ENCODE measurements at places on chromosomes 4 and X. TPM values are rescaled to one million over a fixed set of nuclear protein-coding genes. Genes with fewer than 3 reads are reported as not detected.

The MBTPS2 gene
- polyA plus RNA-seq = 3.5 TPM

The AFF2 gene
- not detected for polyA plus RNA-seq

The ADAMTS3 gene
- polyA plus RNA-seq = not detected

The SRPX2 gene
- not detected for polyA plus RNA-seq

The UGT2B7 gene
- polyA plus RNA-seq = not detected

The RIBC1 gene
- polyA plus RNA-seq = 0.78 TPM

The HEPH gene
- polyA plus RNA-seq = not detected

The GYPE gene
- polyA plus RNA-seq = 5.6 TPM

The PPA2 gene
- 102 TPM for polyA plus RNA-seq

The ZCCHC13 gene
- polyA plus RNA-seq = not detected

The RRH gene
- polyA plus RNA-seq = not detected

The CC2D2A gene
- polyA plus RNA-seq = not detected

The L1CAM gene
- polyA plus RNA-seq = 1.8 TPM

The DMRTC1 gene
- polyA plus RNA-seq = 1.0 TPM

The FREM3 gene
- 0.60 TPM for polyA plus RNA-seq

The PABPC1L2A gene
- polyA plus RNA-seq = not detected

The TAF7L gene
- polyA plus RNA-seq = not detected

The GPRASP3 gene
- polyA plus RNA-seq = 0.68 TPM

The CXorf65 gene
- polyA plus RNA-seq = 1.5 TPM

The UCHL1 gene
- polyA plus RNA-seq = 0.78 TPM

The PPP1R2C gene
- 4.6 TPM for polyA plus RNA-seq

The SPANXD gene
- not detected for polyA plus RNA-seq

The TKTL2 gene
- not detected for polyA plus RNA-seq

The APLN gene
- not detected for polyA plus RNA-seq

The UGT2B10 gene
- not detected for polyA plus RNA-seq

The BEX1 gene
- polyA plus RNA-seq = not detected

The KIAA1210 gene
- not detected for polyA plus RNA-seq

The LONRF3 gene
- not detected for polyA plus RNA-seq

The CT55 gene
- polyA plus RNA-seq = not detected

The IL9R gene
- 2.5 TPM for polyA plus RNA-seq
